ENCODE measurements at places on chromosomes 16 and 17.
A peak's percentile ranks its signal among the peaks of the same experiment; 100 is the strongest.

- DNase-seq = no peak
Measured at GRCh38 chr16:50523710-50524109, 24.5 kb upstream of the NKD1 start.

DNA sequence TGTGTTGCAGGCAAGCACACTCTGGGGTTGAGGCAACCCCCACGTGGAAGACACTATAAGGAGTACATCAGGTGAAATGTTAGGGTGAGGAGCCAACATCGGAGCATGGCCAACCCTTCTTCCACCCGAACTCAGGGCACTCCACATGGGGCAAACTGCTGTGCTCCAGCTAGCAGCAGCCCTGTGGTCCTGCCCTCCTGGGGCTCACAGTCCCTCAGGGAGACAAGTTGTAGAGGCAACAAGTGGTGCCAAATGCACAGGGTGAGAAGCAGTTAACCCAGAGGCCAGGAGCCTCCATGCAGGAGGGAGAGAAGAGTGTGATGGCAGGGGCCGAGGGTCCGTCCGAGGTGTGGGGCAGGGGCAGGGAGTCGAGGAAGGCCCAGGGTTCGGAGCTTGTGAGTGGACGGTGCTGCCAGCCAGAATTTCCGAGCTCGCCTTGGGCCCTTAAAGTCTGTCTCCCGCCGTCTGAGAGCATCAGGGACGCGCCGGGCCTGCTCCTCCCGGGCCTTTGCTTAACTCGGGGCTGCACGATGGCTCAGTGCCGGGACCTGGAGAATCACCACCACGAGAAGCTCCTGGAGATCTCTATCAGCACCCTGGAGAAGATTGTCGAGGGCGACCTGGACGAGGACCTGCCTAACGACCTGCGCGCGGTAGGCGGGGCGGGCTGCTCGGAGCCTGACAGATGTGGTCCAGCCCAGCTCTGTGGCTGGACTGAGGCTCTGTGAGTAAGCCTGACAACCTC lies 32.3 kb downstream of the ATPAF2 start:
- no peak for DNase-seq

GRCh38 chr16:73404001-73404400 lies 356.1 kb upstream of the ZFHX3 start:
- no peak for DNase-seq

GRCh38 chr17:39676198-39676819 lies 8.1 kb downstream of the PNMT start:
- DNase-seq = peak; percentile 31

DNA sequence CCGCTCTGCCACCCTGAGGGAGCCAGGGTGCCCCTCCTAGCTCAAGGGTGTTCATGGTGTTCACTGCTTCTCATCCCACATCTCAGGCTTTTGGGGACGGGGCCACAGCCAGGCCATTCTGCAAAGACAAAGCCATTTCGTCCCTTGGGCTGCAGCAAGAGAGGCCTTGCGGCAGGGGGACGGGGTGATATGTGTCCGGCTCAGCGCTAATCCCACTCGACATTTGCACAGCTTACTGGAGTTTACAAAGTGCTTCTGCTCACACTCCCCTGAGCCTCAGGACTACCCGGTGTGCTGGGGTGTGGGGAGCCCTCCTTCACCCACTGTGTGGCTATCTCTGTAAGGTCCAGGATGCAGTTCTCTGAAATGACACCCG lies 84.3 kb downstream of the RTN4RL1 start:
- no peak for DNase-seq

- no peak for DNase-seq
Measured at GRCh38 chr16:73617738-73618137, 569.8 kb upstream of the ZFHX3 start.

DNA sequence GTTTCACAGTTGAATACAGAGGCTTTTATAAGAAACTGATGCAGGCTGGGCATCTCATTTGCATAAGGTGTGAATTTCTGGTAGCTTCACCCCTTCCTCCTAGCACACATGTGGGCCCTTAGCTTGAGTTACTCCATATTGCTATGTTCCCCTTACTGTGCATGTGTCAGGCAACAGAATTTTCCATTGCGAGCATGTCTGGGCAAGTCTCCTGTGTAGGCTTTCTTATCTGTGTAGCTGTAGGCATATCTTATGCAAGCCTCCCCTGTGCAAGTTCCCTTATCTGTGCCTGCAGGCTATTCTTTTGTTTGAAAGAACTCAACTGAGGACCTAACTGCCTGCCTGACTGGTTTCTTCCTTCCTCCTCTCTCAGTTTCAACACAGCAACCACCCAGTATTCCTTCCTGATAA lies 597.4 kb upstream of the CDH5 start:
- DNase-seq = no peak

- DNase-seq = no peak
Measured at GRCh38 chr17:43531955-43532354, 14.2 kb downstream of the ETV4 start.

- DNase-seq = no peak
Measured at GRCh38 chr17:39665642-39666224, 584 bp downstream of the TCAP start.

- no peak for DNase-seq
Measured at GRCh38 chr16:51151961-51152663, 1.0 kb upstream of the SALL1 start.

DNA sequence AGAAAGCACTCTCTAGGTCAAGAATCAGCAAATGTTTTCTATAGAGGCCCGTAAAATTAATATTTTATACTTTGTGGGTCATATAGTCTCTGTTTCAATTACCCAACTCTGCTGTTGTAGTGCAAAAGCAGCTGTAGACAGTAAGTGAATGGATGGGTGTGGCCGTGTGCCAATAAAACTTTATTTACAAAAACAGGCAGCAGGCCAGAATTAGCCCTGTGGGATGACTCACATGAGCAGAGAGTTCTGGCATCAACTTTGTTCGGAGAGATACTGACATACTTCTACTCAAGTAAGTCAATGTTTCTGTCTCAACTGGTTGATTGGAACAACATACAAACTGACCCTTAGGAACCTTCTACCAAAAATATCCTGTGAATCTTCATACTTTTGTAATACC lies 616.2 kb downstream of the MAF start:
- no peak for DNase-seq

DNA sequence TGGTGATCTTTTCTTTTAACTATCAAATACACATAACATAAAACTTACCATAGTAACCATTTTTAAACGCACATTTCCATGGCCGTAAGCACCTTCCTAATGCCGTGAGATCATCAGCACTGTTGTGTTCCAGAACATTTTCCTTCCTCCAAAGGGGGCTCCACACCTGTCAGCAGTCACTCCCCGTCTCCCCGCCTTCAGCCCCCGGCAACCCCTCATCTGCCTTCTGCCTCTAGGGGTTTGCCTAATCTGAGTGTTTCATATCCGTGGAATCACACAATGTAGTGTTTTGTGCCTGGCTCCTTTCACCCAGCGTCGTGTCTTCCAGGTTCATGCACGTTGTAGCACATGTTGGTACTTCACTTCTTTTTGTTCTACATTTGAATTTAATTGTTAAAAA lies 350.1 kb upstream of the TNRC6C start:
- DNase-seq = no peak

DNA sequence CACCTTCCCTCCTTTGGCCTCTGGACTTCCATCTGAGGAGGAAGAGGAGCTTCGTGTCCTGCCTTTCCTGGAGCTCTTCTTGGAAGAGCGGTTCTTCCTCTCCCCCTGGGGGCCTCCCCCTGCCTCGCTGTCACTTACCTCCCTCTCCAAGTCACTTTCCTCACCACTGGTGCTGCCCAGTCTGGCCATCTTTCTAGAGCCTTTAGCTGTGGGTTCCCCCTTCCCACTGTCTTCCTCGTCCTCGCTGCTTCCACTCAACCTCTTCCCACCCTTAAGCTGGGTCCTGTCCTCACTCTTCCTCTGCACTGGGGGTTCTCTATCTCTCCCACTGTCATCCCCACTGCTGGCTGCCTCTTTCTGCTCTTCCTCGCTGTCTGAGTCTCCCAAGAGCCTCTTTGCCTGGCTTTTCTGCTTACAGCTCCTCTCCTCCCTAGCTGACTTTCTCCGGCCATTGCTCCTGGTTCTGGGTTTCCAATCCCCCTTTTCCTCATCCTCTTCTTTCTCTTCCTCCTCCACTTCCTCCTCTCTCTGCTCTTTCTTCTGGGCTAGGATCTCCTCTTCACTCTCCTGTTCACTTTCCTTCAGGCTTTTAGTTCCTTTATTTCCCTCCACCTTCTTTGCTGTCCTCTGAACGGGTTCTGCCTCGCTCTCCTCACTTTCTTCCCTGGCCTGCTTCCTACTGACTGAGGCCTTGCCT lies 1.4 kb downstream of the HIRIP3 start:
- DNase-seq = no peak

- DNase-seq = no peak
Measured at GRCh38 chr16:85286951-85287814, 174.9 kb upstream of the CIBAR2 start.

DNA sequence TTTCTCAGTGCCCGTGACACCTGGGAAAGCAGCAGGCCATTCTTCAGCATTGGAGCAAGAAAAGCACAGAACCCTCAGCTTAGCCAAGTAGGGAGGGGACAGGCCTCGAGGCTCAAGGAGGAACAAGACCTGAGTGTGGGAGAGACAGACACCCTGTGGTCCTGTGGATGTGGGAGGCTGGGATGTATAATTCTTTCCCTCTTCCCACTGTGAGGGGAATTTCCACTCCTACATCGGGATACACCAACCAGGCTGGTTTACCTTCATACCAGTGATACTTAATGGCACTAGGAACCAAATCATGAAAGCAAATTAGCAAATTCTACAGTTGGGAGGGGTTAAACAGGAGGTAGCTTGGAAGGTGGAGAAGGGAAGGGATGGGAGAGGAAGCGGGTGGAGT lies 41.7 kb downstream of the LYRM1 start:
- DNase-seq = no peak

DNA sequence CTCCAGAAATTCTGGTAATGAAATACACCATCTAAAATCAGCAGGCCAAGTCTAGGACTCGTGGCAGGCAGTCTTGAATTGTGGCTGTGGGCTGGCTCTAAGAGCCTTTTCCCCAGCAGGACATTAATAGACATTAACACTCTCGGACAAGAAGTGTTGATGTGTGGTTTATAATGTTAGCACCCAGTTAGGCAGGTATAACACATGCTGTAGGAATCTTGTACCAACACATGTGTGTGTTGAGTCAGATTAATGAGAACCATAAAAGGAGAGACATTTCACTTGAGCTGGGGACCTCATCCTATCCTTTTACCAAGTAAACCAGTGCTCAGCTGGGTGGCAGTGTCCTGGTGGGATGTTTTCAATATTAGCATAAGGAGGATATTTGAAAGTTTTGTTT lies 264.5 kb downstream of the FTO start:
- no peak for DNase-seq

GRCh38 chr17:81115749-81116464 lies 49.4 kb upstream of the PVALEF start:
- no peak for DNase-seq

GRCh38 chr17:13311306-13311705 lies 290.4 kb downstream of the HS3ST3A1 start:
- DNase-seq = no peak

GRCh38 chr16:85988306-85988705 lies 89.3 kb downstream of the IRF8 start:
- DNase-seq = no peak

DNA sequence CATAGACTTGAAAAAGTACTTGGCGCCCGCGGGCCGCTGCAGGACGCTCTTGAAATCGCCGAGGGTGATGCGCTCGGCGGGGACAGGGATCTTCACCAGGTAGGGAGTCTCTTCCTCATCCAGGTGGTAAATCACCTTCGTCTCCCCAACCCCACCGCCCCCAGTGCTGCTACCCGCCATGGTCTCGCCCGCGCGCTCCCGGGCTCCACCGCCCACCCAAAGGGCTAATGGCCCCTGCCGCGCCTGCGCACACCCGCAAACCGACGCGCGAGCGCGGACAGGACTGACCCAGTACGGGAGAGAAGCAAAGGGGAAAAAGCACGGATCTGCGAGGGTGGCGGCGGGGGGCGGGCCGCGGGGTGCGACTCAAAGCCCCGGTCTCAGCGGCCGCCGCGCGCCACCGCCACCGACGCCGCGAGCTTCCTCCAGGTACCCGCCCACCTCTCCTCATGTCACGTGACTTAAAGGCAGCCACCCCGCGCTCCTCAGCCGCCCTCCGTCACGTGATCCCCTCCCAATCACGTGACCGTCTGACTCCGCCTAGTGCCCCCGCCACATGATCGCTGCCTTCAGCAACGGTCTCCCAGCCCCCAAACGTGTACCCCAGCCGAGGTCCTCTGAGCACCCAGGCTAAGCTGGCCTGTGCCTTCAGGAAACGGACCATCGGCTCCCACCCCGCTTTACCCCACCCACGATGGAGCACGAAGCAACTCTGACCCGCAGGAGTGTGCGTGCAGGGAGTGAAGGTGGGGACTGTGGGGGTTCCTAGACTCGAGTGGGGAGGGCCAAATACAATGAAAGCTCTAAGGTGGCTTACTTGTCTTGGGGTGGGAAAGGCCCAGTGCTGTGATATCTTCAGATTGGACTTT lies at the start of gene DVL2:
TSS of gene DVL2 (minus strand) at position 435 of the 869 bp plus-strand sequence. CDS start at position 180, 255 bp downstream.
- DNase-seq = peak; percentile 96

GRCh38 chr16:57531253-57531575 lies 5.2 kb downstream of the CCDC102A start:
- no peak for DNase-seq

DNA sequence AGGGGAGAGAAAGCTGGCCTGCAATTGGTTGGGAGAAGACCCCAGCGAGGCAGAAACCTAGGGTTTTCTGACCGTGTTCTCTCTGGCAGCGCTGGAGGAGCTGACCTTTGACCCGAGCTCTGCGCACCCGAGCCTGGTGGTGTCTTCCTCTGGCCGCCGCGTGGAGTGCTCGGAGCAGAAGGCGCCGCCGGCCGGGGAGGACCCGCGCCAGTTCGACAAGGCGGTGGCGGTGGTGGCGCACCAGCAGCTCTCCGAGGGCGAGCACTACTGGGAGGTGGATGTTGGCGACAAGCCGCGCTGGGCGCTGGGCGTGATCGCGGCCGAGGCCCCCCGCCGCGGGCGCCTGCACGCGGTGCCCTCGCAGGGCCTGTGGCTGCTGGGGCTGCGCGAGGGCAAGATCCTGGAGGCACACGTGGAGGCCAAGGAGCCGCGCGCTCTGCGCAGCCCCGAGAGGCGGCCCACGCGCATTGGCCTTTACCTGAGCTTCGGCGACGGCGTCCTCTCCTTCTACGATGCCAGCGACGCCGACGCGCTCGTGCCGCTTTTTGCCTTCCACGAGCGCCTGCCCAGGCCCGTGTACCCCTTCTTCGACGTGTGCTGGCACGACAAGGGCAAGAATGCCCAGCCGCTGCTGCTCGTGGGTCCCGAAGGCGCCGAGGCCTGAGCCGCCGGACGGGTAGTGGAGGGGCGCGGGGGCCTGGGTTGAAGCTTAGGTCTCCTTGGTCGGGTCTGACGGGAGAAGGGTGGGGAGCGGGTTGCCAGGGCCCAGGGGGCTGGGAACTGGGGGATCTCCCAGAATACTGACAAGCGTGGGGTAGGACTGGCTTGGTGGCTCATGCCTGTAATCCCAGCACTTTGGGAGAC lies 7.4 kb upstream of the PYDC1 start:
- DNase-seq = no peak

DNA sequence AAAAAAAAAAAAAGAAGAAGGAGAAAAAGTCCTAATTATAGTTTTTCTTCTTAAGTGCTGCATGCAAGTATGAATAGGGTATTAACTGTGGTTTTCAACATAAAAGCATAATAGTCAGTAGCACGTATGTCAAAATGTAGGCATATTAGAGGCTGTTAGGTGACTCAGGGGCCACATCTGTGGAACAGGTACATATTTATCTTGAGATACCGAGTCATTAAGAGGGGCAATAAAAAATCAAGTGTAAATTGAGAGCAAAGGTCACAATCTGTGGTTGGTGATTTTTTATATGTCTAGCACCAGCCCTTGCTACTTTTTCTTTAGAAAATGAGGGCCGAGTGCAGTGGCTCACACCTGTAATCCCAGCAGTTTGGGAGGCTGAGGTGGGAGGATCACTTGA lies 1113.8 kb upstream of the RBFOX1 start:
- DNase-seq = no peak

GRCh38 chr16:9657641-9658040 lies 524.6 kb downstream of the GRIN2A start:
- no peak for DNase-seq
